Renal cortical epithelial cell (primary cell): ENCODE measurements at places on chromosomes 2 and 18. TPM values are rescaled to one million over a fixed set of nuclear protein-coding genes. Genes with fewer than 3 reads are reported as not detected.

GRCh38 chr18:25825056-25825455 is 265.4 kb downstream of the SS18 start:
- peak; percentile 3 for DNase-seq

GRCh38 chr2:107354175-107354574 is 468.2 kb upstream of the ST6GAL2 start:
- no peak for DNase-seq

EMILIN2 gene
- total RNA-seq = 4.0 and 10.9 TPM in 2 replicates

- DNase-seq = peak; percentile 64
Measured at GRCh38 chr2:120398051-120398995, 52.4 kb downstream of the INHBB start.

DNA sequence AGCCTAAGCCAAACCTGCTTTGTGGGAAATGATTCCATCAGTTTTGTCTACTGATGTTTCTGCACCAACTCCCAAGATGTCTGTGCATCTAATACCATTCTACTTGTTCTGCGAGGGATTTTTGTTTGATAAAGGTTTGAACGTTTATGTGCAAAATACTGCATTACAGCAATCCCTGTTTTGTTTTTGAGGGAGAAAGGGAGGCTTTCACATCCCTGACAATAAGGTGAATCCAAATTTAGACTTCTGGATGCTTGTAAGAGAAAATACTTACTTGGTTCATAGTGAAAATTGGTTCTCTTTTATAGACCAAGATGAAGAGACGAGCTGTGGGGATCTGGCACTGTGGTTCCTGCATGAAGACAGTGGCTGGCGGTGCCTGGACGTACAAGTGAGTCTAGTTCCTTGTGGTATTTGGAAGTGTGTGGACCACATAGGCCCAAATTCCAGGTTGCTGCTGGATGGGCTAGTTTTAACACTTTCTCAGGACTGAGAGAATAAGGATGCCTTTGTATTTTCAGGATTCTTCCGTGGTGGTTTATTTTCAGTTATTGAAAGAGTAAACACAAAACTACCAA is 1.1 kb downstream of the RPL37A start:
- DNase-seq = no peak

GRCh38 chr2:133651861-133652260 is 83.6 kb upstream of the NCKAP5 start:
- DNase-seq = no peak

- no peak for DNase-seq
Measured at GRCh38 chr2:26590508-26590907, 50.7 kb downstream of the CIB4 start.

DNA sequence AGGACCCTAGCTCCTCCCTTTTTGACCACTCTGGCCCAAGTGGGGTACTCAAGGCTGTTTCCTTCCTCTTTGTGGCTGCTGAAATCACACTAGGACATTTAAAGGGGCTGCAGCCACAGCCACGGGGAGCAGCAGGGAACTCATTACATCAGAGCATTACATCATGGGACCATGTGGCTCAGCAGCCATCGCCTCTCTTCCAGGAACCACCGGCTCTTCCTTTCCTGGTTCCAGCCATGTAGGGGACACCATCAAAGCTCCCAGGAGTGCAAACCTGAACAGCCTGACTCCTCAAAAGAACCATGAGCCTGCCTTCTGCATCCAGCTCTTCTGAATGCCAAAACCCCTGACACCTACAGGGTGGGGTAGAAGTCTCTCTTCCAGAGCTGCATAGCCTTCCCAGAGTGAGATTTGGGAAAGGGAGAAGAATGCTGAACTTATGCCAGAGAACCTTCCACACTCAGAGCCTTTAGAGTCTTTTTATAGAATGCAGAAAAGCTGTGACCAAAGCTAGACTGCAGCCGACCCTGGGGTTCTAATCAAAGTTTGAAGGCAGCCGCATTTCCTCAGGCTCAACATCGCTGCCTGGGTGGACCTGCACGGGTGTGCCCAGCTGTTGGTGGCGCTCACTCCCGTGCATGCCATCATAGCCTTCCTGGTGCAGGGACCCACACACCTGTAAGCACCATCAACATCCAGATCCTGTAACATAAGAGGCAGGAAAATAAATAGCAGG is 121.7 kb downstream of the KLHL29 start:
- no peak for DNase-seq

DNA sequence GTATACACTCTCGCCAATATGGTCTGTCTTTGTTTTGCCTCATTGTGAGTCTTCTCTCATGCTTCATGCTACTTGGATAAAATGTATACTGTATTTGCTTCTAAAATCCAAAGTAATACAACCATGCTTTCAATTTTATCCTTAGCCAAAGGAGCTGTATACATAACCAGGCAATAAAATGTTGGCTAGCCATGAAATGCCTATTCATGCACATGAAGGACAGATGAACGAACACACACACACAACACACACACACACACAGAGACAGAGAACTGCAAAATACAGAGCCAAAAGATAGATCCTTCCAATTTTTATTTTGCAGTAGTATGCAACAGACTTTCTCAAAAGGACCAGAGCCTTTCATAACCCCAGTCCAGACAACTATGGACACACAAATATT is 113.7 kb downstream of the SATB2 start:
- no peak for DNase-seq

GRCh38 chr2:157304811-157305722 is 20.6 kb downstream of the ERMN start:
- DNase-seq = peak; percentile 23

NIF3L1 gene
- 21.7 and 37.3 TPM in 2 replicates for total RNA-seq

DNA sequence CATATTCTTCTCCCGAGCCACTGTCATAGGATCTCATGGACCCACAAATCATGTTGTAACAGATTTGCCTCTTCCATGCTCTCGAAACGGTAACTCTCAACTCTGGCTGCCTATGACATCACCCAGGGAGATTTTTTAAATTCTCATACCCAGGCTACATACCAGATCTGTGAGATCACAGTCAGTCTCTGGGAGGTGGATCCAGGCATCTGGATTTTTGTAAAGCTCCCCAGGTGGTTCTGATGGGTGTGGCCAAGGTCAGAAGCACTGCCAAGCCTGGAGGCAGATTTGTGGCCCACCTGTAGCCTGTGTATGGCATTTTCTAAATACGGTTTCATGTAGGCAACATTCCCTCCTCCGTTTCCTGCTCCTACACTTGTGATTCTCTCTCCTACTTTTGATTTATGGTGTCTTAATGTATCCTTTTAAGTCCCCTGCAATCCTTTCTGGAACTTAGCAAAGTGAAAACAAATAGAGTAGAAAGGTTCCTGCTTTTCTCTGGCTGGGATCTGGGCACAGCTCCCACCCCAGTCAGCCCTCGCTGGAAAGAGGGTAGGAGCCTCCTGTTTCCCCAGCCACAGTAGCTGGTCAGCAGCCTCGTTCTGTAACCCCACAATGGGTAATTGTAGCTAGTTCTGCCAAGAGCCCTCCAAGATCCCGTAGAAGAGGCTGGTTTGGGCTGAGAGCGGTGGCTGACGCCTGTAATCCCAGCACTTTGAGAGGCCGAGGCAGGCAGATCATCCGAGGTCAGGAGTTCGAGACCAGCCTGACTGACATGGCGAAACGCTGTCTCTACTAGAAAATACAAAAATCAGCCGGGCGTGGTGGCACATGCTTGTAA is 96.2 kb downstream of the KLHL29 start:
- DNase-seq = peak; percentile 88

GALR1 gene
- total RNA-seq = not detected in 2 replicates

FOXD4L1 gene
- total RNA-seq = 0.20 TPM in 1 of 2 replicates, not detected in the other
